WTC11 (cell line): ENCODE measurements at places on chromosomes 2 and 18.
A peak's percentile ranks its signal among the peaks of the same experiment; 100 is the strongest.

- no peak for DNase-seq
Measured at GRCh38 chr18:7608174-7608550, 41.0 kb downstream of the PTPRM start.

GRCh38 chr2:43348908-43349661, 122.7 kb upstream of the ZFP36L2 start:
- DNase-seq: no peak

GRCh38 chr2:111951486-111951885, 53.1 kb downstream of the MERTK start:
- no peak for DNase-seq

DNA sequence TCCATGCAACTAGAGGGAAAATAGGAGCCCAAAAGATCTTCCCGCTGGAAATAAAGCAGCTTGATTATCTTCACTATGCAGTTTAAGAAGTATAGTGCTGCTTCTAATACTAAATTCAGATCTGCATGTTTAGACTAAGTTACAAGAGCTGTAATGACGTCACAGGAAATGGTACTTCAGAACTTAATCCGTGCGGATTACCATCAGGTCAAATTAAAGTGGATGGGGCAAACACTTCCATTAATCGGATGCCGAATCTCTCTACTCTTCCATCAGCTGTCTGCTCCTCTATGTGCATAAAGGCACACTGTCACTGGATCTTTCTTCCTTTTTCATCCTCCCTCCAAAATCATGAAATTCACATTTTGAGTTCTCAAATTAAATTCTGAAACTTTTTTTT, 52.6 kb downstream of the TRAPPC12 start:
- DNase-seq: no peak

DNA sequence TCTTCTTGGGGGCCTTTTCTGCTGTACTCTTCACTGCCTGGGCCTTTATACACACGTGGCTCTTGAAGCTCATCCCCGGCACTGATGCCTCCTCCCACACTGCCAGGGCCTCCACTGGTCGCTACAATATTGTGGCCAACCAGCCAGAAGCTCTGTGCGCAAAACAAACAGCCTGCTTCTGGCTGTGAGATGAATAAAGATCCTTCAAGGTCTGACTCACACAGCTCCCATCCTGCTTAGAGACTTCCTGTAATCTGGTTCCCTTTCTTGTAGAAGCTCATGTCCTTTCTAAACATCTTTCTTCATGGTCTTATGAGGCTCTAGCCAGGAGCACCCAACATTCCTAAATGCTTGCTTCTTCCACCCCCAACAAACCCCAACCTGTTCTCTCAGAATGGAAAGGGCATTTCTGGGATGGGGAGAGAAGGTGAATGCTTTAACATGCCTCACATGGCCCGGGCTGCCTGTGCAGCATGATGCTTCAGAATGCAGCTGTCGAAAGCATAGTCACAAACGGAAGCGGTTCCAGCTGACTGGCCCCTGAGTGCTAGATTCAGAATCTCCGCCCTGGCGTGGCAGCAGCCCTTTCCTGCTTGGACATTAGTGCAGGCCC, 24.6 kb downstream of the NRP2 start:
- DNase-seq: no peak

DNA sequence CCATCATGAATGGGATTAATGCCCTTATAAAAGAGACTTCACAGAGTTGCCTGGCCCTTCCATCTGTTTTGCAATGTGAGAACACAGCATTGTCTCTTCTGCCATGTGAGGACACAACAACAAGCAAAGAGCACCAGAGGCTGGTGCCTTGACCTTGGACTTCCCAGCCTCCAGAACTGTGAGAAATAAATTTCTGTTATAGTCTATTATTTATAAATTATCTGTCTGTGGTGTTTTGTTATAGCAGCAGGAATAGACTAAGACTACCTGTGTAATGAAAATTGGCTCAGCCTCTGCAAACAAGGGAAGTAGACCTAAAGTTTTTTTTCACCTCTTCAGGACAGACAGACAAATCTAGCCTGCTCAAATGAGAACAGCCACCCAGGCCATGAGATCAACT, 19.3 kb upstream of the ZC3H15 start:
- no peak for DNase-seq

DNA sequence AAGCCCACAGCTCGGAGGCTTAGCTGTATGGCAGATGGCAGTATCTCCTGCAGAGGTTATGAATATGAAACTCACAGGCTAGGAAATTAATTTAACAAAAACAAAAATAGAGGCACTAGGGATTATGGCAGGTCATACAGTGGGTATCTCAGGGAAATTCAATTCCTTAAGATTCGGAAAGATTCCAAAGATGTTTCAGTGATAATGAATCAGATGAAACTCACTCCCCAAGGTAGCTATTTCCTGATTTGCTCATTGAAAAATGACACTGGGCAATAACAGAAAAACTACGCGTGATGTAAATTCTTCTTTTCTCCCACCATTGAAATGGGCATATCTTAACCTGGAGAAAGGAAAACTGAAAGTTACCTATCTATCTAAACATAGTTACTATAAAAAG, 414.1 kb downstream of the STK39 start:
- no peak for DNase-seq

DNA sequence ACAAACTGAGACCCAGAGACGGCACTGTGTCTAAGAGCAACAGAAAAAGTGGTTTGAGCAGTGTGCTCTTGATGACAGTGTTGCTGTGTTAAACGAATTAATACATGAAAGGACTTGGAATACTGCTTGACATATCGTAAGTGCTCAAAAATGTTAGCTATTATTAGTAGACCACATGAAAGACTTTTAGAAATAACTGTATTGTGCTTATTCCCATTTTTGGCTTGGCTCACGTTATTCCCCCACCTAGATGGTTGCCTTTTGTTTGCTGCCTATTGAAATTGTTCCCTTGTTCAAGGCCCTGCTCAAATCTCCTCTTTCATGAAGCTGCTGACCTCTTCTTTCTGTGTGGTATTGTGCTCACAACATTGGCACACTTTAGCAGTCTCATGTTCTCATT, 27.8 kb upstream of the C2orf74 start:
- no peak for DNase-seq

DNA sequence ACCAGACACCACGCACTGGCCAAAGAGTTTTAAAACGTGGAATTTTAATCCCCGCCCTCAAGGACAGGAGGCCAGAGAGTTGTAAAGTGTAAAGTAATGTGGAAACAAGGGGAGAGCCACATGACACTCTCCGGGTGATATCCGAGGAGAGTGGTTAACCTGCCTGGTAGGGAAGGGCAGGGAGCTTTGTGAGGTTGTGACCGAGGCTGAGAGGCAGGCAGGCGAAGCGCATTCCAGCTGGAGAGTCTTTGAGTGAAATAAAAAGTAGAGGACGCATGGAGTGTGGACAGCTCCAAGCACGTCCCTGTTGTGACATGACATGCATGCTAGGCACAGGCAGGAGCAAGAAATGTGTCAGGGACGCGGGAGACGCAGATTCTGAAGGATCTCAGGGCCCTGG, 539.5 kb downstream of the RNF144A start:
- DNase-seq: no peak

GRCh38 chr2:10346929-10347561, 44.3 kb downstream of the HPCAL1 start:
- DNase-seq: no peak

- DNase-seq: no peak
Measured at GRCh38 chr2:158182676-158183295, 81.1 kb downstream of the UPP2 start.

GRCh38 chr2:106885971-106886915, at the start of gene ST6GAL2:
Gene ST6GAL2, minus strand, starts transcription at chr2:106886167. Its CDS starts 42,190 bp downstream, at chr2:106843977.
- peak; percentile 55 for DNase-seq

GRCh38 chr2:78780256-78780655, 245.2 kb upstream of the REG3G start:
- no peak for DNase-seq

DNA sequence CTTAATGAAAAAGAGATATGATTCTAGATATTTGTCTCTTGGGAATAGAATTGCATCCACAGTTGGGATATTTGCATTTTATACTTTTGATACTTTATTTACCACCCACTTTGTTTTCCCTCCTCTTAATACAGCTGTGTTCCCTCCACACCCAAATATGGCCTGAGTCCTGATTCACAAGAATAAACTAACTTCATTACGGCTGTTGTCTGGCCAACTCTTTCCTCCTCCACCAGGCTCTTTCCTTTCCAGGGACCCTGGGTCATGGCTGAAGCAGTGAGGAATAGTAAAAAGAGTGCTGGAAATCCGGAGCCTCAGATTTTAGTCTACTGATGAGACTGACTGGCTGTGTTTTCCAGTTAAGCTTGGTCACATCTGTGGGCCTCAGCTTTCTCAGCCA, 48.4 kb upstream of the STAM2 start:
- no peak for DNase-seq

DNA sequence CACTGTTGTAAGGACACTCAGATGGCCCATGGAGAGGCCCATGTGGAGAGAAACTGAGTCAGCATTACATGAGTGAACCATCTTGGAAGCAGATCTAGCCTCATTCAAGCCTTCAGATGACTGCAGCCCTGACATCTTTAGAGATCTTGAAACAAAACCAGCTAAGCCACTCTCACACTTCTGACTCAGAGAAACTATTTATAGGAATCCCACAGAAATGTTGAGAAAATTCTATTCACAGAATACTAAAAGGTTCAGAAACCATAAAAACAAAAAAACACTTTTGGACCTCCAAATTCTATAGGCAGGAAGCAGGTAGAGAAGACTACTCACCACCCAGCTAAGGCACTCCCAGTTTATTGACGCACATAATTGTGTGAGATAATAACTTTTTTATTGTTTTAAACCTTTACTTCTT, 8.7 kb downstream of the TMEM169 start:
- no peak for DNase-seq

GRCh38 chr2:69565431-69565839, 78.1 kb downstream of the AAK1 start:
- peak; percentile 91 for DNase-seq

DNA sequence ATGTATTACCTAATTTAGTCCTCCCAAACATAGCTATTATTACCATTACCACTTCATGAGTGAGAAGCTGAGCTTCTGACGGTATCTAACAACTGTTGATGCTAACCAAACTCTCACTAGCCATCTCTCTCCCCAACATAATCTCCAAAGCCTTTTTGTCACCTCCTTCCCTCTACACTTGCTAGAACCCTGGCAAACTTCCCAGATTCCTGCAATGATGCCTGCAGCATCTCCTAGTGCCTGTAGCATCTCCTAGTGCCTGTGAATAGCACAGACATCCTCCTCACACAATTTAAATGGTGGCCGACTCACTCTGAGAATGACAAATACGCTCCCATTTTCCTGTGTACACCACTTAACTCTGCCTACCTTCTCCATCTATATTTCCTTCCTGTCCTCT, 126.7 kb downstream of the STK39 start:
- no peak for DNase-seq

DNA sequence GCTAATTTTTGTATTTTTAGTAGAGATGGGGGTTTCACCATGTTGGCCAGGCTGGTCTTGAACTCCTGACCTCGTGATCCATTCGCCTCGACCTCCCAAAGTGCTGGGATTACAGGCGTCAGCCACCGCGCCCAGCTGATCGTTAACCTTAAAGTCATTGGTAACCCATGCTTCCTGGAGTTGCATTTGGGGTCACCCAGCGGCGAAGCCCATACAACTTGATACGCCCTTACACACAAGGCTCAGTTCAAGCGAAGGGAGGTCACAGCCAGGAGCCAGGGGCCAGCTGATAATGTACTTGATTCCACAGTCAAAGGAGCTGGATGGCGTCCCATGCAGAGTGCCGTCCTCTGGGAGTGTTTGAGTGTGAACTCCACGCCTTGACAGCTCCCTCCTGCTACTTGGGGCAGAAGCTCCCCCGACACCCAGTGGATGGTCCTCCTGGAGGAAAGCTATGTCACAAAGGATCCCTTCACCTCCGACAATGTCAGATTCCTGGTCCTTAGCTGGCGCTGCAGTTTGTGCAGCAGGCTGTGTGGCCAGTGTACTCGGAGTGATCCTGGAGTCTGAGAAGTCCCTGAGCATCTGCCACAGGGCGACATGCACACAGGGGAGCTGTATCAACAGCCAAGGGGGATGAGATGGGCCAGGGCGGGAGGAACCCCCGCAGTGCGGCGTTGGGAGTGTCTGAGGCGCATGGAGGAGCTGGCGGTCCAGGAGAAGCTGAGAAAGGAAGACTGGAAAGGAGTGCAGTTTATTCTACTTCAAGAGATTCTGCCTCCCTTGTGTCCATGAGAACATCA, 7.9 kb downstream of the CLHC1 start:
- no peak for DNase-seq

DNA sequence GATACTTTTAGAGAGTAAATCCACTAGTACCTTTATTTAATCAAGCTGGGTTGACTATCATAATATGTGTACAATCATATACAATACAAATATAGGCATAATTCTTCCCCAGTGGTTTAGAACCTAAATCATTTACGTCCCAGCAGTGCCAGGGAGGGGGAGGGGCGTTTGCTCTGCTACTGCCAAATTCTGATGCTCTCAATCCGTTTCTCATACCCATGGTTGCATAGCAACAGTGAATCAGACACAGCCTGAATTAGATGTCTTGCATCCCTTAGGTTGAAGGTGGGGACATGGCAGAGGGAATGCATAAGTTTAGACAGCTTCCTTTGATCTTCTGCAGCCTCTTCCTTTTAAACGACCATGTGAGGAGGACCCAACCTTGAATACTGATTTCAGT, 135.4 kb downstream of the ABCA12 start:
- peak; percentile 18 for DNase-seq

- DNase-seq: no peak
Measured at GRCh38 chr2:36439084-36439483, 83.5 kb downstream of the CRIM1 start.

- DNase-seq: no peak
Measured at GRCh38 chr2:157326698-157327097, 1.1 kb upstream of the ERMN start.

GRCh38 chr2:11082880-11083279, 72.4 kb upstream of the SLC66A3 start:
- DNase-seq: no peak

DNA sequence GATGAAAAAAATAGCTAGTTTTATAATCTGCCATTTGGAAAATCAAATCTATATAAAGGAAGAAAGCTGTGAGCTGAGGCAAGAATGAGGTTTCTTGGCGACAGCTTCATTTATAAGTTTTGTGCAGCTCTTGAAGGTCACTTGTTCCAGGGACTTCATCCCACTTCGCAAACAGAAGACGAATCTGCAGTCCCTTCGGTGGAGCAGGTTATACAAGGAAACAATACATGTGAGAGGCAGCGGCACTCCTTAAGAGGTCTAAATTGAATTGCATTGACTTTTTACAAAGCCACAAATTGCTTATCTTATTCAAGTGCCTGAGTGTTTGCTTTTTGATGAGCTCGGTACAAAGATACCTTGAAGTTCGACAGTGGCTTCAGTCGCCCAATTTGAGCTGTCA, 72.2 kb downstream of the C1QL2 start:
- no peak for DNase-seq

- no peak for DNase-seq
Measured at GRCh38 chr2:85158559-85159273, 25.5 kb downstream of the TCF7L1 start.

GRCh38 chr2:240573071-240573515, 4.8 kb downstream of the RNPEPL1 start:
- DNase-seq: no peak

- no peak for DNase-seq
Measured at GRCh38 chr2:38592951-38593350, 9.8 kb downstream of the HNRNPLL start.
